ENCODE measurements at places on chromosomes 13 and 19.

GRCh38 chr13:99805361-99805760 lies 166.2 kb downstream of the ZIC5 start:
- no peak for DNase-seq

DNA sequence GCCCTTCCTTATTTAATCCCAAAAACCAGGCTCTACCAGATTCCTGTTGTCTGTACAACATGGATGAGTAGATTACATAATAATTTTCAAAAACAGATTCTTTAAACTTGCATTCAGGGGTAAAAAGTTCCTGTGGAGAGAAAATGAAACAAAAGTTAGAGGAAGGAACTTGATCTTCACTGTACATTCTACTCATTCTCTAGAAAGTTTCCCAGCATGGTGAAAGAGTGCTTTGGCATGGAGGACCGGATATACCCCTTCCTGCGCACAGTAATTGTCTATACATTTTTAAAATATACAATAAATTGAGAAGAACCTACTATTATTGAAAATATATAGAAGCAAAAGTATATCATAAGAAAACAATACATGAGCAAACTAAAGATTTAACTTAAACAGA lies 274.2 kb downstream of the ITGBL1 start:
- no peak for DNase-seq

DNA sequence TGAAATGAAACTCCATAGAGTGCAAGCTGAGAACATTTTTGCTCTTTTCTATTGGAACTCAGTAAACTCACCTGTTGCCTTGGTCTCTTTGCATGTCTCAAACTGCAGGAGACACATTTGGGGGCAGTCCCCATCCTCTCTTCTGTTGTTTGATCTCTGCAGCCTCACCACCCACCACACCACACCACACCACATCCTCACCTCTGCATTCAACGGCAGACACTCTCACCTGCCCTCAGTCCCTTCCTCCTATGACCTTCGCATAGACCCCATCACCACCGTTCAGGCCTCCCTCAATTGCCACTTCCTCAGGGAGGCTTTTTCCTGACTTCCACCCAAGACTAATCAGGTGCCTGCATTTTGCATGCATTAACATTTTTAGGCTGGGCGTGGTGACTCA lies 14.4 kb upstream of the TPM4 start:
- DNase-seq = no peak

DNA sequence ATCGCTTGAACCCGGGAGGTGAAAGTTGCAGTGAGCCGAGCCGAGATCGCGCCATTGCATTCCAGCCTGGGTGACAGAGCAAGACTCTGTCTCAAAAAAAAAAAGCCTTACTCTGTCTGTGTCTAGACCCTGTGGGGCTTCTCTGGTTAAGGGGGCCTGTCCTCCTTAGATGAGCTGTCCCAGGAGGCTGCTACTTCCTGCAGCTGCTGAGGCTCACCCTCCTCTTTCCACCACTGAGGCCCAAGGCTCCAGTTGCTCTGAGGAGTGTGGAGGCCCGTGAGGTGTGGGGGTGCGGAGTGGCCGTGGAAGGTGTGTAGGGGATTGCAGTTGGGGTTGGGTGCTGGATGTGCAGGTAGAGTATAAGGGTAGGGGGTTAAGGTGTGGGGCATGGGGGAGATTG lies 22.1 kb upstream of the RASA3 start:
- no peak for DNase-seq

GRCh38 chr19:41993612-41994483 lies at the start of gene ATP1A3:
Gene ATP1A3 (minus strand): TSS chr19:41994230. CDS start chr19:41994076, 154 bp downstream.
- no peak for DNase-seq

DNA sequence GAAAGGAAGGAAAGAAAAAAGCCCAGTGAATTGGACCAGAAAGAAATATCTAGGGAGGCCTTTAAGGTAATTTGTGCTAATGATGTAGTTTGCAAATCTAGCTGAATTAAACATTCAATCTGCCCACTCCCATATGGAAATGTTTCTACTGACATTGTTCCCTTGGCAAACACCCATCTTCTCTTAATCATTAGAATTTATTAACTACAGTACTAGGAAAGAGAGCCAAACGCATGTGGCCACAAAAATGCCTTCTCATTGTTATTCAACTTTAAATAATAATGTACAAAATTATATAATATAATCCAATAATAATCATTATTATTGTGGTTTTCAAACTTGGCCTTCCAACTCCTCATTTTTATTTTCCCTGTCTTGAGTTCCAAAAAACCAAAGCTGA lies 234.7 kb downstream of the NHLRC3 start:
- DNase-seq = no peak
